ENCODE measurements at places on chromosomes 7 and 10. TPM values are rescaled to one million over a fixed set of nuclear protein-coding genes. Genes with fewer than 3 reads are reported as not detected.

The GPR158 gene
- total RNA-seq = 0.04 TPM

The ICA1 gene
- total RNA-seq = 1.0 TPM

The FZD8 gene
- 7.0 TPM for total RNA-seq

The EEPD1 gene
- total RNA-seq = 49.8 TPM

The PITRM1 gene
- total RNA-seq = 84.2 TPM

The TMEM229A gene
- total RNA-seq = not detected

The C10orf62 gene
- not detected for total RNA-seq

The FIGNL1 gene
- total RNA-seq = 12.1 TPM

The CALHM1 gene
- total RNA-seq = not detected

The SH3PXD2A gene
- total RNA-seq = 1.6 TPM

The HECW1 gene
- 13.5 TPM for total RNA-seq

The ODAD2 gene
- total RNA-seq = not detected

The COX19 gene
- total RNA-seq = 5.1 TPM

The VIPR2 gene
- not detected for total RNA-seq

The PWWP2B gene
- total RNA-seq = 15.6 TPM

The CARD11 gene
- total RNA-seq = 1.3 TPM

The NXPH1 gene
- total RNA-seq = not detected

The PRPS1L1 gene
- total RNA-seq = not detected

The SRRM3 gene
- 8.7 TPM for total RNA-seq
